ENCODE measurements at places on chromosomes 6 and 20. TPM values are rescaled to one million over a fixed set of nuclear protein-coding genes. Genes with fewer than 3 reads are reported as not detected.
A peak's percentile ranks its signal among the peaks of the same experiment; 100 is the strongest.

DNA sequence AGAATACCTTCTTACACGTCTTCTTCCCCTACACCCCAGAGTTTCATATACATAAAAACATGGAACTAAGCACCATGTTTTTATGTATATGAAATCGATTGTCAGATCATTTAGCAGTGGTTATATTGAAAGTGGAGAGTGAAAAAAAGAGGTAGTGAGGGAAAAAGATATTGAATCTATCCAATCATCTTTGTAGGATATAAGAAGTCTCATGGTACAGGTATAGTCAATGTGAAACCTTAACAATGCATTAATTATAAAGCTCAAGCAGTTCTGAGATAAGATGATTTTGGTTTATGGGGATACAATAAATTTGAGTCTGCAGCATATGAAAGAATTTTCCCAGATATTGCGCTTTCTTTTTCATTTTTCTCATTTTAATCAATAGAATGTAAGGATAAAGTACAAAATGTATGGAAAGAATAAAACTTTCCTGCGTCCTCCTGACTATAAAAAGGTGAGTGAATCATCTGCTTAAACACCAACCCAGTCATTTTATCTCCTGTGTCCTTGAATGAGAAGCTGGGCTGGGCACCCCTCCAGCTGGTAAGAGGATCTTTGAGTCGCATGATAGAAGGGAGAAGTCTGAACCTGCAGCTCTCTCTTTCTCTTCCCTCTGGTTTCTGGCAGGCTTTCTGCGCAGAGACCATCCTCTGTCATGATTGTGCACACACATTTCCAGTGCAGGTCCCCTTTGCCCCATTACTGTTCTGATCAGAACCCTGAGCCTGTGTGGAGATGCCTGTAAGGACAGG, 28.1 kb upstream of the AKIRIN2 start:
- DNase-seq: peak; percentile 91

DNA sequence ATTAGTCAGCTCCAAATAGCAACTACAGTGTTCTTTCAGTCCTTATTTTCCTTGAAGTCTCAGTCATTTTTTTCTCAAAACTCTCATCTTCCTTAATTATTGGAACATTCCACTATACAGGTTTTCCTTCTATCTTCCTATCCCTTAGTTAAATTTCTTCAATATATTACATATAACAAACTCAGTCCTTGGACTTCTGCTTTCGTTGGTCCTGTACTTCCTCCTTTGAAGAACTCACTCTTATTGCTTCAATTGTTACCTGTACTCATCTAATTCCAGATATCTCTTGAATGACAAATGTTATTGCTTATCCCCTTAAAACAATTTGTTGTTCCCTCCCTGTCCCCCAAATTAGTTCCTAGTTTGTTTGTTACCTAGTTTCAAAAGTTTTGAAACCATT, 67.7 kb upstream of the NOTCH4 start:
- no peak for DNase-seq

DNA sequence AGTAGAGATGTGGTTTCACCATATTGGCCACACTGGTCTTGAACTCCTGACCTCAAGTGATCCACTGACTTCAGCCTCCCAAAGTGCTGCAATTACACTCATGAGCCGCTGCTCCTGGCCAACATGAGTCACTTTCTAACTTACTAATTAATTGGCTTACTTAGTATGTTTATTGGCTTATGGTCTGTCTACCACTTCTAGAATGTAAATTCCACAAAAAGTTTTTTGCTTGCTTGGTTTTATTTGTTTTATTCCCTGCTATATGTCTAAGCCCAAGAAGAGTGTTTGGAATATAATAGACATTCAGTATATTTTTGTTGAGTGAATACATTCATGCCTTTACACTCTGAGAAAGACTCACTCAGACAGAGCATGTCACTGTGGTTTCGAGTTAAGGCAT, 86.0 kb downstream of the SAMD3 start:
- no peak for DNase-seq

GRCh38 chr6:431986-432385, 40.4 kb downstream of the IRF4 start:
- DNase-seq: no peak

DNA sequence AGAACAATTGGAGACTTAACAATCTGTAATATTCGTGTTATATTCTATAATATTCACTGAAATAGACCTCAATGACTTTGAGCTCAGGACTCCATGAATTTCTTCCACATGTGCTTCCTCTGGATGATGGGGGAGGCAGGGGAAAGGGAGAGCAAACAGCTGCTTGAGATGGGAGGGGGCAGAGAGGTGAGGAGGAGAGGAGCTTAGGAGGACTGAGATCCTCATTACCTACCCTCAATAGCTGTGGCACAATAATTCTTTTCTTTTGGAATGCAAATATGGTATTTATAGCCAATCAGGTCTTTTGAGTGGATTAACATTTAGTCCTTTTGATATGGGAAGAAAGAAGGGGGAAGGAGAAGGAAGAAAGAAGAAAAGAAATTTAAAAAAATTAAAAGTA, 64.1 kb upstream of the ZNF217 start:
- DNase-seq: no peak

DDX43 gene
- total RNA-seq: 0.99 TPM

- DNase-seq: no peak
Measured at GRCh38 chr6:136365776-136366354, 76.2 kb upstream of the BCLAF1 start.

DNA sequence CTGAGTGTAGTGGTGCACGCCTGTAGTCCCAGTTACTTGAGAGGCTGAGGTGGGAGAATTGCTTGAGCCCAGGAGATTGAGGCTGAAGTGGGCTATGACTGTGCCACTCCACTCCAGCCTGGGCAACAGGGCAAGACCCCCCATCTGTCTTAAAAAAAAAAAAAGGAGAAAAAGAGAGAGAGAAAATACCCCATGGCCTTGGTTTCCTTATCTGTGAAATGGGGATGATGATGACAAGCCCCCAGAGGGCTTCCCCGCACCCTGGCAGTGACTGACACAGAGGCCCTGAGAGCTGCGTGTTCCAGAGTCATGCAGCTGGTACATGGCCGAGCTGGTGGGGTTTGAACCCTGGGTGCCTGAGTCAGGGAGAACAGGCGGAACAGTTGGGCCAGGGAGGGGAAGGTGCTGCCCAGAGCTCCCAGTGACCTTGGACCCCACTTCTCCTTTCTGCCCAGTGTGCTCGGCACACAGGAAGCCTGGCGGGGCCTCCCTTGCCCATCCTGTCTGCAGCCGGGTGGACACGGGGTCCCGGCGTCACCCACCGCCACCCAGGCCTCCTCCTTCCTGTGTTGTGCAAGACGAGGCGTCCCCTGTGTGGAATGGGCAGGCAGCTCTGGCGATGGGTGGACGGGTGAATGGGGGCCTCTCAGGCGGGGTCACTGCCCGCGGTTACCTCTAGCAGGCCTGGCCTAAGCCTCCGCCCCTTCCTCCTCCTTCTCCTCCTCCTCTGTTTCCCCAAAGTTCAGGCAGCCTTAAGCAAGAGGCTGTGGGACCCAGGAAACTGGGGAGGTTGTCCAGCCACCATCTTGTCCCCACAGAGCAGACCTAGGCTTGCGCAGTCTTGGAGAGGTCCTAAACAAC, 84.2 kb downstream of the CEBPB start:
- no peak for DNase-seq

- no peak for DNase-seq
Measured at GRCh38 chr6:159788276-159788675, 1.1 kb downstream of the TCP1 start.

DNA sequence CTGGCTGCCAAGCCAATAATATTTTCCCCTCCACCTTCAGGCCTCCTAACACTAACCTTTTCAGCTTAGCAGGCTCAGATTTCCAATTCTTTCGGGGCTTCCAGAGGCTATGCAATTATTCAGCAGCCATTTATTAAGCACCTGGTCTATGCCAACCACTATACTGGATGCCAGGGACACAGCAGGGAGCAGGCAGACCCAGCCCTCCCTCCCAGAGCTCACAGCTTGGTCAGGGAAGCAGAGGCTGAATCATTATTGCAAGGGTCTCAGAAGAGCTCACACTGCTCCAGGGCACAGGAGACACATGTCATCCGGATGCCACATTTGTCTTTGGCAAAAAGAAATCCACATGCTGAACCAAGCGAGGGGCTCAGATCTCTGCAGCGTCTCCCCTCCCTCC, 1.3 kb downstream of the BPIFB1 start:
- DNase-seq: no peak

SLC4A11 gene
- 11.3 TPM for total RNA-seq

DNA sequence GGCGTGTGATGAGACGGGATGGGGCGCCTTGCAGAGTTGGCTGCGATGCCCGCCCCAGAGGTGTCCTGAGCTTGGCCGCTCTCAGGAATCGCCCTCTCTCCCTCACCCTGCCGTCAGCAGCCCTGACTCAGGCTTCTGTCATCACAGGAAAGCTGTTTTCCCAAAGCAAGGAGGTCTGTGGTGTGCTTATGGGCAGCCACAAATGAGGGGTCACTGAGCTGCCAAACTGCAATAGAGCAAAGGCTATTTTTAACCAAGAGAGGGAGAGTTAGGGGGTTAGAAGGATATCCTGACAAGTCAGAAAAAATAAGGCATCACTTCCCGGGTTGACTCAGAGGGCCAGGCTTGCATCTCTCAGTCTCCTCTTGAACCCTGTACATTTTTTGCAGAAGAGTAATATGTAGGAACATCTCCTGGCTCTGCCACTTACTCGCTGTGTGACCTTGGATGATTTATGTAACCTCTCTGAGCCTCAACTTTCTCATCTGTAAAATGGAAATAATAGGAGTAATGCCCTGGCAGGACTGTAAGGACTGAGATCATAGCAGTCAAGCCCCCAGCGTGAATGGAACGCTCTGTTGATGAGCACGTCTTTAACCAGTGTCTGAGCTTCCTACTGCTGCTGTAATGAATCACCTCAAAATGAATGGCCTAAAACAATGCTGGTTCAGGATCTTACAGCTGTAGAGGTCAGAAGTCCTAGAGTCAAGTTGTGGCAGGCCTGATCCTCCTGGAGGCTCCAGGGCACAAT, 181.9 kb downstream of the NFATC2 start:
- DNase-seq: peak; percentile 96

DNA sequence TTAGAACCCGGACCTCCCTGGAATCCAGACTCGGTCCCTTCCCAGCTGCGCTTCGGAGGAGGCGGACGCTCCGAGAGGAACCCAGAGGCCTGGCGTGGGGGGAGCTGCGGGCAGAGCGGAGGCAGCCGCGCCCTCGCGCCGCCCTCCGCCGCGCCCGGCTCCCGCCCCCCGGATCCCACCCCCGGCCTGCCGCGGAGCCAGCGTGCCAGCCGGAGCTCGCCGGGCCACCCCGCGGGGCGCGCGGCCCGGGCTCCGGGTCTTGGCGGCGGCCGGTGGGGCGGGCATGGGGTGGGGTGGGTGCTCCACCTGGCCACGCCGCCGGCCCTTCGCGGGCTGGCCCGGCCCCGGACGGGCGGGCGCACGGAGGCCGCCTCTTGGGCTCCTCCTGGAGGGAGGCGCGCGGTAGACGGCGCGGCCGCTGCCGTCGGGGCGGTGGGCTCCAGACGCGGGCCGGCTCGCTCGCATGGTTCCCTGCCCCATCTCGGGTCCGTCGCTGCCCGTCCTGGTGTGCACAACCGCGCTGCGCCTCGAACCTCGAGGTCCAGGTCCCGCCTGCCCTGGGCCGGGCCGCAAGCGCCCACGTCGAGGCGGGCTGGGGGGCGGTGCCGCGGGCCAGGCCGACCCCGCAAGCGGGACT, 592 bp upstream of the CDYL start:
- peak; percentile 81 for DNase-seq

CST2 gene
- total RNA-seq: not detected

GATA5 gene
- not detected for total RNA-seq

DNA sequence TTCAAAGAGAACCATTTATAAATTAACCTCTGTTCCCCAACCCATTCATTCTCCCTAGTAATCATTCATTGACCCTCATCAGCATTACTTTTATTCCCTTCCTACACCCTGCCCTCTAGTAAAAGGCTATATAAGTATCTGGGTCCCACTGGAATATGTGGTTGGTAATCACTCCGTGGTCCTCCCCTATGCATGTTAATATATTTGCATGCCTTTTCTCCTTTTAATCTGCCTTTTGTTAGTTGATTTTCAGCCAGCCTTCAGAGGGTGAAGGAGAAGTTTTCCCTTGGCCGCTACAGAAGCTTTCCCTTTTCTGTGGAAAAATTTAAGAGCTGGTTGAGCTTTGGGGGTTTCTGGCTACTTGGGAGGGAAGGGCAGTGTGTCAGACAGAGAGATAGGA, 585.6 kb downstream of the UTRN start:
- DNase-seq: no peak

GRCh38 chr6:35496036-35496840, 641 bp downstream of the TEAD3 start:
- DNase-seq: no peak

DNA sequence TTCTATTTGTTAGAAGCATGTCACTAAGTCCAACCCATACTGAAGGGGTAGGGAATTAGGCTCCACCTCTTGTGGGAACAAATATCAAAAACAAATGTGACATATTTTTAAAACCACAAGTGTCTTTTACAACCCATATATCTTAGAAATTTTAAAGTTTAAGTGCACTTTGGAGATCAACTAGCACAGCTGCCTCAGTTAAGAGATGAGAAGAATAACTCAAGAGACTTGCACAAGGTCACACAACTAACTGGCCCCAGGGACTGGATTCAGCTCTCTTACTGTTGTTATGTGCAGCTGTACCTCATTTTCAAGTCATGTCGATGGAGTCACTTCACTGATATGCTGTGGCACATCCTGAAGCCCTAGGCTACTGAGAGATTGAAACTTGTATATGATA, 102.9 kb upstream of the BMP2 start:
- DNase-seq: no peak

DNA sequence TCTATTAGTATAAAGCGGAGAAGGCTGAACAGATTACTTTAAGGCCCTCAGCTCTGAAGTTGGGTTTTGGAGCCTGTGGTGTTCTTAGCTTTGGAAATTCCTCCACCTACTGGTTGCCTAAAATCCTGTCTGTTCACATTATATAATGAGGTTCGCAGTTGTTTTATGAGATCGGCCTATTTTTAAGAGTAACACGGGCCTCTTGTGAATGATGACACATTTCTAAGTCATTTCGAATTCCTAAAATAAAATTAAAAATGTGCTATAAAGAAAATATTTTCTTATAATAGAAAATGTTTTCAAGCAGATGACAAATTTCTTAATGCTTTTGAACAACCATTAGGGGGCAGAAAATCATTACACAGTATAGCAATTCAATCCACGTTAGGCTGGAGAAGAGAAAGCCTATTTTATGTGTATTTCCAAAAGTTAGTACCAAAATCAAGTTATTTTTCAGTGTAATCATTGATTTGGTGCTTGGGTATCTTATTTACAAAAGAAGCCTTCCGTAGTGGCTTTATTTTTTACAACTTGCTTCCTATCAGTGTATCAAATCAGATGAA, 15.8 kb upstream of the FAM8A1 start:
- no peak for DNase-seq

GRCh38 chr6:81736428-81736827, 16.1 kb downstream of the TENT5A start:
- DNase-seq: no peak

RBBP9 gene
- 21.4 TPM for total RNA-seq

ADGRB3 gene
- not detected for total RNA-seq

HSF2 gene
- total RNA-seq: 9.2 TPM

- no peak for DNase-seq
Measured at GRCh38 chr6:145112711-145113148, 622.6 kb downstream of the EPM2A start.

TRIM10 gene
- total RNA-seq: not detected

- peak; percentile 65 for DNase-seq
Measured at GRCh38 chr6:114611696-114612095, 268.9 kb upstream of the HS3ST5 start.

- DNase-seq: no peak
Measured at GRCh38 chr6:109788687-109789086, 97.6 kb downstream of the FIG4 start.

Measured in foreskin keratinocyte (primary cell).